ENCODE measurements at places on chromosomes 1 and 21. TPM values are rescaled to one million over a fixed set of nuclear protein-coding genes. Genes with fewer than 3 reads are reported as not detected.

GRCh38 chr21:37267269-37268185 lies at the start of gene VPS26C:
VPS26C (minus strand) TSS chr21:37267334; CDS start chr21:37267294, 40 bp downstream.
- DNase-seq, result peak; percentile 98
- H3K4me3 ChIP-seq, result peak within 1 kb of the TSS; percentile 69
- H3K27ac ChIP-seq, result peak within 1 kb of the TSS; percentile 98
- peaks cover 14% of the 10 kb centered on the region for H3K4me1 ChIP-seq

DNA sequence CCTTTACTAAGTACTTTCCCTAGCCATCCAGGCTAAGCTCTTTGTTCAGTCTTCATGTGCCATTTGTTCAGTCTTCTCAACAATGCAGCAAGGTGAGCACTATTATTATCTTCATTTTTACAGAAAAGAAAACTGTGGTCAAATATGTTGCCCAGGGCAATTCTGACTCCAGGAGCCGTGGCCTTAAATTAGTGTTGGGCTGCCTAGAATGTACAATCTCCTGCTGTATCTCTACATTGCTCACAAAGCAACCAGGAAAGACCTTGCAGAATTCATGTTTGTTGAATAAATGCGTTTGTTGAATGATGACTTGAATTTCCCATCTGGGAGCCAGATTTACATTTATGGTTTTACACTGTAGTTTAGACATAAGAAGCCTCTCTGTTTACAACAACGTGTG lies 14.2 kb downstream of the CD101 start:
- H3K27ac ChIP-seq, result no peak overlapping the region
- no peak for DNase-seq
- H3K4me1 ChIP-seq, result no peaks in the 10 kb centered on the region
- no peaks in the 10 kb centered on the region for H3K36me3 ChIP-seq
- no peaks in the 10 kb centered on the region for H3K27me3 ChIP-seq

GRCh38 chr1:166273618-166274017 lies 106.8 kb upstream of the FAM78B start:
- no peak overlapping the region for H3K4me3 ChIP-seq
- no peaks in the 10 kb centered on the region for H3K36me3 ChIP-seq

GRCh38 chr1:45968941-45969666 lies 163.3 kb downstream of the PIK3R3 start:
- no peaks in the 10 kb centered on the region for H3K4me1 ChIP-seq
- no peak for DNase-seq
- no peaks in the 10 kb centered on the region for H3K36me3 ChIP-seq

- no peak overlapping the region for H3K27ac ChIP-seq
- DNase-seq, result no peak
- no peaks in the 10 kb centered on the region for H3K4me1 ChIP-seq
- no peak overlapping the region for H3K4me3 ChIP-seq
- H3K27me3 ChIP-seq, result no peaks in the 10 kb centered on the region
These were observed 11.0 kb downstream of the ALDH4A1 start for GRCh38 chr1:18891426-18891780.

The CCSAP gene
- total RNA-seq, result 11.2 TPM

- H3K27me3 ChIP-seq, result no peaks in the 10 kb centered on the region
- no peak overlapping the region for H3K4me3 ChIP-seq
- no peak overlapping the region for H3K27ac ChIP-seq
- peaks cover 17% of the 10 kb centered on the region for H3K4me1 ChIP-seq
These were observed 145.7 kb downstream of the CLIC6 start for GRCh38 chr21:34814529-34814951.

GRCh38 chr1:183764981-183765380 lies 39.9 kb upstream of the RGL1 start:
- no peaks in the 10 kb centered on the region for H3K27me3 ChIP-seq
- no peak for DNase-seq
- H3K4me1 ChIP-seq, result no peaks in the 10 kb centered on the region
- H3K4me3 ChIP-seq, result no peak overlapping the region
- H3K36me3 ChIP-seq, result no peaks in the 10 kb centered on the region
- H3K27ac ChIP-seq, result no peak overlapping the region

The OR2L5 gene
- not detected for total RNA-seq

GRCh38 chr1:91349524-91349923 lies 55.1 kb downstream of the HFM1 start:
- no peaks in the 10 kb centered on the region for H3K27me3 ChIP-seq
- H3K27ac ChIP-seq, result no peak overlapping the region
- H3K4me3 ChIP-seq, result no peak overlapping the region
- no peaks in the 10 kb centered on the region for H3K4me1 ChIP-seq

The C1orf74 gene
- total RNA-seq, result 2.1 TPM

DNA sequence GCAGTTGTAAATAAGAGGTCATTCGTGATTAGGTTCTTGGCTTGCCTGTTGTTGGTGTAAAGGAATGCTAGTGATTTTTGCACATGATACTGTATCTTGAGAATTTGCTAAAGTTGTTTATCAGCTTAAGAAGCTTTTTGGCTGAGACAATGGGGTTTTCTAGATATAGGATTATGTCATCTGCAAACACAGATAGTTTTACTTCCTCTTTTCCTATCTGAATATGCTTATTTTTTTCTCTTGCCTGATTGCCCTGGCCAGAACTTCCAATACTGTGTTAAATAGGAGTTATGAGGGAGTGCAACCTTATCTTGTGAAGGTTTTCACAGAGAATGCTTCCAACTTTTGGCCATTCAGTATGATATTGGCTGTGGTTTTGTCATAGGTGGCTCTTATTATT lies 576.1 kb upstream of the RGS18 start:
- no peaks in the 10 kb centered on the region for H3K4me1 ChIP-seq
- no peaks in the 10 kb centered on the region for H3K36me3 ChIP-seq
- DNase-seq, result no peak
- H3K4me3 ChIP-seq, result no peak overlapping the region

The RCAN3 gene
- 15.0 TPM for total RNA-seq

The RPE65 gene
- not detected for total RNA-seq

DNA sequence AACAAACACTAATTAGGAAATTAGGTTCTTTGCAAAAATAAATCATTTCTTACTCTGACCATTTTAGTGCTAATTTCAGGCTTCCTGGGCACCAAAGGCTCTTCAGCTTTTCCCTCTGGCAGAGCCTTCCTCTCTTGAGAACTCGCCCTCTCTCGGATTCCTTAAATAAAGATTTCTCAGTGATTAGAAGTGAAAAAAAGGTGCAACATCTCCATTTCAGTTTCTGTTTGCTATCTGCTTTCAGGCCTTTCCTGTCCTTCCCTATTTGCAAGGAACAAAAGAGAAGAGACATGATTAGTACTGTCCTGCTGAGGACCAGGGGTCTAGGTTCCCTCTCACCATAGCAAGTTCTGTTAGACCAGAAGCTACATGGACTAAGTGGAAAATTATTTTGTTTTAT lies 27.8 kb upstream of the CACYBP start:
- DNase-seq, result no peak
- H3K4me1 ChIP-seq, result peaks cover 39% of the 10 kb centered on the region
- peak overlapping the region; percentile 57 for H3K27ac ChIP-seq
- H3K27me3 ChIP-seq, result no peaks in the 10 kb centered on the region

GRCh38 chr1:231062500-231063270 lies 22.6 kb upstream of the FAM89A start:
- H3K27me3 ChIP-seq, result no peaks in the 10 kb centered on the region
- H3K4me1 ChIP-seq, result peaks cover 2% of the 10 kb centered on the region
- no peak overlapping the region for H3K27ac ChIP-seq

DNA sequence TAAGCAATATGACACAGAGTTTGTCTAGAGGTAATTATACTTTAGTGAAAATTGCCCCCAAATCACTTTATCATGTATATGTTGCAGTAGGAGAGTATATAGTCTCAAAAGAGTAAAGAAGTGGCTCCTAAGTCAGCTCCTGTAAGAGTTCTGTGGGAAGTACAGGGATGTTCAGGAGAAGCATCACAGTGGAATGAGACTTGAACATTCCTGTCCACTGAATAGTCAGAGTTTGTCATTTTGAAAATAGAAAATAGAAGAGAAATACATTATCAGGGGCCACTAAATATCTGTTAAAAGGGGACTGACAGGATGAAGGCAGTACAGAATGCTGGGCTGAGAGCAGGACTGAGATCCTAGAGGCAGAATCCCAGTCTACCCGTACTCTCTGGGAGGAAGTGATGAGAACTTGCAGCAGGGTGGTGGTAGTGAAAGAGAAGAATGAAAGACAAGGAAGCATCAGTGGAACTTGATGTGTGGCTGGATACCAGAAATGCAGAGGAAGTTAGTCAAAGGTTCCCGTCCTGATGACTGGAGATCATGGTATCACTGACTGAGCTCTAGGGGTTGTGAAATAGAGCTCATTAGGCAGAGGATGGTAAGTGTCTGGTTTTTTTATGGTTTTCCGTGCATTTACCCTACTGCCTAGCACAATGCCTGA lies 153.4 kb downstream of the FMN2 start:
- H3K27ac ChIP-seq, result no peak overlapping the region
- no peak for DNase-seq
- no peaks in the 10 kb centered on the region for H3K36me3 ChIP-seq
- no peaks in the 10 kb centered on the region for H3K4me1 ChIP-seq

DNA sequence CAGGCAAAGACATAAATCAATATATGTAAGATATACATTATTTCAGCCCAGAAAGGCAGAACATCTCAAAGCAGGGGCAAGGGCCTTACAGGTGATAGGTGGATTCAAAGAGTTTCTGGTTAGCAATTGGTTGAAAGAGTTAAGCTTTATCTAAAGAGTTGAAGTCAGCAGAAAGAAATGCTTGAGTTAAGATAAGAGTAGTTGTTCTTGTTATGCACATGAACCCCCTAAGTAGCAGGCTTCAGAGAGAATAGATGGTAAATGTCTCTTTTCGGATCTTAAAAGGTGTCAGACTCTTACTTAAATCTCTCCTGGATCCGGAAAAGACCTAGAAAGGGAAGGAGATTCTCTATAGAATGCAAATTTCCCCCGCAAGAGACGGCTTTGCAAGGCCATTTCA lies 8.3 kb upstream of the ZBTB40 start:
- no peaks in the 10 kb centered on the region for H3K4me1 ChIP-seq
- no peak overlapping the region for H3K27ac ChIP-seq
- no peak overlapping the region for H3K4me3 ChIP-seq
- H3K27me3 ChIP-seq, result no peaks in the 10 kb centered on the region
- H3K36me3 ChIP-seq, result no peaks in the 10 kb centered on the region

- DNase-seq, result no peak
- no peak overlapping the region for H3K27ac ChIP-seq
These were observed 169.3 kb upstream of the CSF3R start for GRCh38 chr1:36652011-36652410.

The FCGR3A gene
- total RNA-seq, result 78.1 TPM

The FAM131C gene
- not detected for total RNA-seq

The FCGR2B gene
- 5.4 TPM for total RNA-seq

DNA sequence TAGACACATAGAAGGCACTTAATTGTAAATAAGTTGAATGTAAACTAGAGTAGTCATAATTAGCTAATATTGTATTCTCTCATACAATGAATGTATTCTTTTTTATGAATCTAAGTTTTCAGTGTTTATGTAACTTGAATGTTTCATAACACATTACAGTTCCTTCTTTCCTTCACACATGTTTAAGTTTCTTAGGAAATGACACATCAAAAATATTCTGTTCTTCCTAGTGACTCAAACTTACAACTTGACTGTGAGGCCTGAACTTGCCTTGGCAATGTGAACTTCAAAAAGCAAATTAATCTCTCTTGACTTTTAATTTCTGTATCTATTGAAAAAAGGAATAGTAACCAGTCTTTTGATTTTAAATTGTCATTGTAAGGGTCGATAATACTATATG lies 700.1 kb downstream of the KCNT2 start:
- H3K36me3 ChIP-seq, result no peaks in the 10 kb centered on the region
- DNase-seq, result no peak
- no peak overlapping the region for H3K27ac ChIP-seq

- H3K27me3 ChIP-seq, result no peaks in the 10 kb centered on the region
- no peak for DNase-seq
- H3K4me3 ChIP-seq, result no peak overlapping the region
- H3K36me3 ChIP-seq, result no peaks in the 10 kb centered on the region
- H3K4me1 ChIP-seq, result no peaks in the 10 kb centered on the region
These were observed 483.9 kb downstream of the DISC1 start for GRCh38 chr1:232110281-232111090.

The PLCH2 gene
- total RNA-seq, result 2.4 TPM

The PRR9 gene
- total RNA-seq, result not detected

- no peak for DNase-seq
- H3K27me3 ChIP-seq, result no peaks in the 10 kb centered on the region
- no peaks in the 10 kb centered on the region for H3K36me3 ChIP-seq
These were observed 93.2 kb downstream of the TBX19 start for GRCh38 chr1:168373869-168374268.

The TRIM46 gene
- 0.57 TPM for total RNA-seq

DNA sequence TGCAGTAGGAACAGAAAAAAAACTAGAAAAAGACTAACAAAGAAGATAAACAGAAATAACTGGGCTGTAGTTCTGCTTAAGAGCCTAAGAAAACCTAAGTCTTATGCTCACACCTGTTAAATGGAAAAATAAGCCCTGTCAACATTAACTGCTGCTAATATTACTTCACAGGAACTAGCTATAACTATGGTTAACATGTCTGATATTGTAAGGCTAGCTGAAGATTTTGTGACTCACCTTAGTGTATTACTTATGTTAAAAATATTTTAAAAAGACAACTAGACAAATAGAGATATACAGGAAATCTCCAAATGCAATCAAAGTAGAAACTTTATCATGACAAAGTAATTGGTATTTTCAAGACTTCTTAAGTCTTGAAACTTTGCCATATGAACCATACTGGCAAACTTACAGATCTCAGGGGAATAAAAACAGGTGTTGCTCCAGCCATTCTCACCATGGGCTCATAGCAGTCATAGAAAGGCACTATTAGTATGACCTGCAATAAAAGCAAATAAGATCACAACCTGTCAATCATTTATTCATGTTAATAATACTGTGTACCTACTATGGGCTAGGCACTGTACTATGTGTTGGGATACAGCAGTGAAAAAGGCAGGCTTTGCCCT lies 30.7 kb downstream of the KYAT3 start:
- H3K4me1 ChIP-seq, result no peaks in the 10 kb centered on the region
- H3K4me3 ChIP-seq, result no peak overlapping the region
- peaks cover 74% of the 10 kb centered on the region for H3K36me3 ChIP-seq
- H3K27ac ChIP-seq, result no peak overlapping the region
- no peaks in the 10 kb centered on the region for H3K27me3 ChIP-seq

DNA sequence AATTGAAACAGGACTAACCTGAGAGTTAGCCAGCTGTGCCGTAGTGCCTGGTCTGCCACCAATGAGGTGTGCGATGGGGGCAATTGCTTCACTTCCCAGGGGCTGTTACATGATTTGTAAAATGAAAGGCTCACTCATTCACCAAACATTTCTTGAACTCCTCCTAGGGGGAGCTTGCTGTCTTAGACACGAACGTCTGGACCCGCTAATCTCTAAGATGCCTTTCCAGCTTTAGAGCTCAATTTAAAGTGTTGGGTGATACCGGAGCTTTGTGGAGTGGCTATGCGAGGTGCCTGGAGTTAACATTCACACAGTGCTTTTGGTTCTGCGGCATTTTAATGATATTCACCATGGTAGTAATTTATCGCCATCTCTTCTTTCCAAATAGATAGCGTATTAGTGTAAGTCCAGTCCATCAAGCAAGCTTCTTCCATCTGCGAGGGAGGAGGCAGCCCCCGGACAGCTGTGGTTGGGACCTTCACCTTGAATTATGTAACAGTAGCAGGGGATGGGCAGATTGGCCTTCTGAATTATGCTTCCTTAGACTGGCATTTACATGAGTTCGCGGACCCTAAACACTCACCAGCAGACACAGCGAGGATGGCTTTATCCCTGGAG lies 179.9 kb downstream of the ADSS2 start:
- no peaks in the 10 kb centered on the region for H3K27me3 ChIP-seq
- no peak for DNase-seq
- H3K36me3 ChIP-seq, result no peaks in the 10 kb centered on the region
- peaks cover 4% of the 10 kb centered on the region for H3K4me1 ChIP-seq
- H3K27ac ChIP-seq, result no peak overlapping the region

- no peaks in the 10 kb centered on the region for H3K27me3 ChIP-seq
- H3K4me1 ChIP-seq, result no peaks in the 10 kb centered on the region
- H3K27ac ChIP-seq, result no peak overlapping the region
- H3K36me3 ChIP-seq, result no peaks in the 10 kb centered on the region
These were observed 49.1 kb upstream of the CR2 start for GRCh38 chr1:207404849-207405525.

All from upper lobe of left lung (tissue), 6 donors.